ENCODE measurements at places on chromosomes 16 and 17. TPM values are rescaled to one million over a fixed set of nuclear protein-coding genes. Genes with fewer than 3 reads are reported as not detected.

DNA sequence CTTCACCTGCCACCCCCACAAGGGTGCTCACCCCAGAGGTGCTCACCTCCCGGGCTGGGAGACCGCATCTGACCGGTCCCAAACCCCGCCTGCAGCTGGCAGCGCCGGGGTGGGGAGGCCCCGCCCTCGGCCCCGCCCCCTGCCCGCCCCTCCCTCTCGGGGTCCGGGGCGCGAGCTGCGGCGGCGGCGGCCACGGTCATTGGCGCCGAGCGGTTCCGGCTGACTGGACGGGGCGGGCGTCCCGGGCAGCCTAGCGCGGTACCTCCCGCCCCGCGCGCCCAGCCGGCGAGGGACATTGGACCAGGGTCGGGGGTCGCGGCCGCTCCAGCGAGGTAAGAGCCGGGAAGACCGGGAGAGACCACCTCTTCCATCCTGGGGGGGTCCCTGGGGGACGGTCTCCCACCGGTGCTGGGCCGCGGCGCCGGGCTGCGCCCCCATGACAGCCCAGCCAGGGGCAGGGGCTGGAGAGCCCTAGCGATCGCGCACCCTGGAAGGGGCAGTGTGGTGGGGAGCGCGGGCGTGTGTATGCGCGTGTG is at the start of gene CACNG5:
TSS of gene CACNG5 (plus strand) at position 199 of the 536 bp plus-strand sequence. CDS start 42,216 bp downstream, outside the sequence.
- no peak for DNase-seq

GRCh38 chr17:81909231-81909630 is 2.0 kb downstream of the PCYT2 start:
- no peak for DNase-seq

DNA sequence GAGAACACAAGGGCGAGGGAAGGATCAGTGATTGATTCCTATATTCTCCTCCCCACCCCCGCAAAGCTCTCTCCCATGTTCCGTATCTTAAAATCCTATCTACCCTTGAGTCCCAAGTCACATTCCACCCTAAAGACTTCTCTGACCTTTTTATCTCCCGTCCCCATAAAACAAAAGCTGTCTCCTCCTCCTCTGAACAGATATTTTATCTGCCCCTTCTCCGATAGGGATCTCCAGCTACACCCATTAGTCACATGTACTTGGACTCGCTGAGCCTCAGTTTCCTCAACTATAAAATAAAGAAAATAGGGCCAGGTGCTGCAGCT is 12.8 kb downstream of the GGA2 start:
- DNase-seq: no peak

DNA sequence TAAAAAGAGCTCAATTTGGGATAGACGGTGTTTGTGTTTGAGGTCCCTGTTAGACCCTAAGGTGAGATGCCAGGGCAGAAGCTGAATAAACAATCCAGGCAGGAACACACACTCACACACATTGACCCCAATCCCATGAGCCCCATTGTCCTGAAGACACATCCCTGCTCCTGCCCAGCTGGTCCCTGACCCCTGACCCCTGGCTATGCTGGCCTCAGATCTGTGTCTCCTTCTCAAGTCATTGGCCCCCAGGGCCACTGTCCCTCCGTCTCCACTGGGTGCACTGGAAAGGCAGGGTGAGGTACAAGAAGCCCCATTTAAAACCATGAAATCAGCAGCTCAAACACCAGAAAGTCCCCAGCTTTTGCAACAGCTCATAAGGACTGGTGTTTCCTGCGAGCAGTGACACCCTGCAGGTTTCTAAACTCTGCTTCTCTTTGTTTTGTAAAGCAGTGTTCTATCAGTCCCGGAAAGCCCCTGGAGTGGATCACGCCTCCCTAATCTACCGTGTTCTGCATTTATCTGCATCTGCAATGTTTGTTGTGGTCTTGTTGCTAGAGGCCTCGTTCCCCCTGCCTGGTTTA is 18.0 kb upstream of the ASGR2 start:
- DNase-seq: peak; percentile 46

- no peak for DNase-seq
These were observed 14.6 kb downstream of the CRISPLD2 start for GRCh38 chr16:84834403-84834772.

DNA sequence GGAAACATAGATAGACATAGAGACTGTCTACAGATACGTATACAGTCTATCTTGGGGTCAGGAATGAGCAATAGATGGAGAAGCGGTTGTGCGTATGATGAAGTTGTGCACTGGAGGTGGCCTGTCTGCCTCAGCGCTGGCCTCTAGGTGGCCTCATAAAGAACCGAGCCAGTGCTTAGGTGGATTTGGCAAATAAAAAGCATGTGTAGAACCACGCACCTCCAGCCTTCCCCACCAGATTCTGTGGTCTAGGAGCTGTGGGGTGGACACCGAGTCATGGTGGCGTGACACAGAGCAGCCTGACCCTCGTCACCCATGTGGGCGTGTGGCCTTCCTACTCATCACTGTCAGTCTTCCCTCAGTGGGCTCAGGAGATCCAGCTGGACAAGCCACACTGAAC is 34.0 kb downstream of the PGS1 start:
- DNase-seq: no peak

- DNase-seq: no peak
These were observed 44.7 kb upstream of the PRSS54 start for GRCh38 chr16:58339452-58339981.

DNA sequence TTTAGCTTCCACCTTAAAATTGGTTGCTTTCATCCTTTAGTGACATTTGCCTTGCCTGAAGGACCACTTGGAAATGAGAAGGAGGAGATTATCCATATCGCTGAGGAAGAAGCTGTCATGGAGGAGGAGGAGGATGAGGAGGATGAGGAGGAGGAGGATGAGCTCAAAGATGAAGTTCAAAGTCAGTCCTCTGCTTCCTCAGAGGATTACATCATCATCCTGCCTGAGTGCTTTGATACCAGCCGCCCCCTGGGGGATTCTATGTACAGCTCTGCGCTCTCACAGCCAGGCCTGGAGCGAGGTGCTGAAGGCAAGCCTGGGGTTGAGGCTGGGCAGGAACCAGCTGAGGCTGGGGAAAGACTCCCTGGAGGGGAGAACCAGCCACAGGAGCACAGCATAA is 11.5 kb upstream of the TMEM106A start:
- no peak for DNase-seq

- no peak for DNase-seq
These were observed 39.2 kb downstream of the TEKT5 start for GRCh38 chr16:10655415-10655977.

The EVPLL gene
- not detected for total RNA-seq

Measured in hematopoietic multipotent progenitor cell (in vitro differentiated cells).